Activated CD4-positive, alpha-beta T cell treated with anti-CD3 and anti-CD28 coated beads, Interleukin-2, amount 10 ng/mL, durations not matched to agents 7 days and 5 days (primary cell): ENCODE measurements at places on chromosomes 11 and 22. TPM values are rescaled to one million over a fixed set of nuclear protein-coding genes. Genes with fewer than 3 reads are reported as not detected.

- DNase-seq = no peak
Measured at GRCh38 chr22:37054056-37054395, 2.5 kb downstream of the KCTD17 start.

- no peak for DNase-seq
Measured at GRCh38 chr11:74949753-74950137, 679 bp downstream of the SPCS2 start.

QSER1 gene
- 12.3 TPM for total RNA-seq

- DNase-seq = no peak
Measured at GRCh38 chr11:78731027-78731426, 156.4 kb upstream of the NARS2 start.

RIMBP3B gene
- 0.84 TPM for total RNA-seq

CHEK1 gene
- total RNA-seq = 87.2 TPM

BIK gene
- 1.4 TPM for total RNA-seq

RASSF10 gene
- total RNA-seq = not detected

NELL1 gene
- not detected for total RNA-seq

GRCh38 chr11:7089328-7090251, 792 bp downstream of the RBMXL2 start:
- DNase-seq = no peak

- no peak for DNase-seq
Measured at GRCh38 chr11:820655-821511, 2.2 kb downstream of the PNPLA2 start.

- no peak for DNase-seq
Measured at GRCh38 chr11:13222285-13222684, 55.3 kb upstream of the BMAL1 start.

GRCh38 chr11:66279092-66279734, 1.2 kb downstream of the CNIH2 start:
- DNase-seq = no peak

- DNase-seq = no peak
Measured at GRCh38 chr11:498297-499181, 8.5 kb downstream of the RNH1 start.

- no peak for DNase-seq
Measured at GRCh38 chr22:22949953-22950352, 62.3 kb downstream of the IGLL5 start.

GRCh38 chr11:58980159-58980843, 41.0 kb downstream of the GLYATL1 start:
- no peak for DNase-seq

DNA sequence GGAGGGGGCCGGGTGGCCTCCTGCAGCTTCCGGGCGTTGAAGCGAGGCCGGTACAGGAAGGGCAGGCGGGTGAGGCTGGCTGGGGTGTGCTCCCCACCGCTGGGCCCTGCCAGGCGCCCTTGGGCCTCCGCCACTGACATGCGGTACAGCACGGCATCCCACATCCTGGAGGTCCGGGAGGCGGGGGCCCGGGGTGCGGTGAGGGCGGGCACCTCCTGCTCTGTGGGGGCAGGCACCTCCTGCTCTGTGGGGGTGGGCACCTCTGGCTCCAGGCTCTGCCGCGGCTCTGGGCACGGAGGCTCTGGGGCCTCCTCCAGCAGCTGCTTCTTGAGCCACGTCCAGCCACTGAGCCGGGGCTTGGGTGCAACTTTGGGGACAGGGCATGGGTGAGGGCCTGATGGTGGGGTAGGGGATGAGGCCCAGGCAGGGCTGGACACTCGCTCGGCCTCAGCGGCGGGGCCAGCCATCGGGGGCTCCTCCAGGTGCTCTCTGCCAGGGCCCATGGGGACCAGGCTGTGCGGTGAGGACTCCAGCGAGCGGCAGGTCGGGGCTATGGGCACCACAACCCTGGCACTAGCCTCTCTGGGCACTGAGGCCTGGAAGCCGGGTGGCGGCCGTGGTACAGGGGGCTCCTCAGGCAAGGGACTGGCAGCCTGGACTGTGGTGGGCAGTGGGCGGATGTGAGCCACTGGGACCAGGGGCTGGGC, 2.3 kb downstream of the PRR33 start:
- DNase-seq = peak; percentile 87

GRCh38 chr11:65355013-65355775, 643 bp downstream of the TIGD3 start:
- peak; percentile 68 for DNase-seq

DNA sequence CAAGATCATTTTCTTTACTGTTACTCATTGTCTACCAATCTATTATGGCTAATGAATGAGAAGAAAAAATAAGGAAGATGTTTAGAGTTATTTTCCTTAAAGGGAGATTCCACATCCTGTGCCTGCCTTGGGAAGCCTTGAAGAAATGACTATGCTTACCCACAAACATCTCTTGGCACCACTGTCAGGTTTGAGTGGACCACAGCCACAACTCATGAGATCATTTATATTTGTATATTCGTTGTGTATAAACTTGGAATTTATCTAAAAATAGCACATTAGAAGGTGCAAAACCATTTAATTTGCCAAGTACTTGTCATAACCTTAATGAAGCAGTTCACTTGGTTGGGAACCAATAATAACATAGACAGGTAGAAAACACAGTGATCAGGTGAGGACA, 740.8 kb downstream of the DLG2 start:
- no peak for DNase-seq

DNA sequence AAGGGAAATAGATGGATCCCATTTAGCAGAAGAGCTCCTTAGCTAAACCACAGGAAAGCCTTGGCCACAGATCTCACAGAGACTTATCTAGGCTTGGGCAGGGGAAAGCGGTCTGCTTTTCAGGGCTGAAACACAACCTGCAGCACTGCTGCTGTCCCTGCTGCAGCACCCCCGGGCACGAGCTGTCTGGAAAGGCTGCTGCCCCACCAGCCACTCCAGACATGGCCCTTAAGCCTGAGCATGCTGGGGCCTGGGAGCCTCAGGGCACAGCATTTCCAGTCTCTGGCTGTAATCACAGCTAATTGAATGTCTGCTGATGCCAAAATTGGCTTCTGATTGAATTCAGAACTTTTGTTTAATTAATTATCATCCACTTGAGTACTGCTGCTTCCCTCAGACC, 115.0 kb downstream of the TMPRSS5 start:
- DNase-seq = no peak

DNA sequence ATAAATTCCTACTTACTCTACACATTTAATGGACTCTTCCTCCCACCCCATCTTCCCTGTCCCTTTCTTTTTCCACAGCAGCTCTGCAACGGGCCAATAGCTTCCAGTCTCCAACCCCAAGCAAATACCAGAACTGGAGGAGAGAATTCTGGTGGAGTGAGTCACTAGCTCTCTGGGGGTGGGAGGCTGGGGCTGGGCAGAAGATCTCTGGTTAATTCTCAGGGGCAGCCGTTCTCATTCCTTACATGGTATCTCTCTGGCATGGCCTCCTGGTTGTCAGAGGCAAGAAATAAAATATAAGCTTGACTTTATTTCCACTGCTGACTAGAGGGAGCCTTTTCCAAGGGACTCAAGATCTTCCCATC, 90.4 kb upstream of the PARVA start:
- DNase-seq = no peak

GRCh38 chr11:65236194-65237059, 25.3 kb upstream of the POLA2 start:
- DNase-seq = no peak

GRCh38 chr22:22164541-22165272, 79.9 kb upstream of the VPREB1 start:
- DNase-seq = no peak

DNA sequence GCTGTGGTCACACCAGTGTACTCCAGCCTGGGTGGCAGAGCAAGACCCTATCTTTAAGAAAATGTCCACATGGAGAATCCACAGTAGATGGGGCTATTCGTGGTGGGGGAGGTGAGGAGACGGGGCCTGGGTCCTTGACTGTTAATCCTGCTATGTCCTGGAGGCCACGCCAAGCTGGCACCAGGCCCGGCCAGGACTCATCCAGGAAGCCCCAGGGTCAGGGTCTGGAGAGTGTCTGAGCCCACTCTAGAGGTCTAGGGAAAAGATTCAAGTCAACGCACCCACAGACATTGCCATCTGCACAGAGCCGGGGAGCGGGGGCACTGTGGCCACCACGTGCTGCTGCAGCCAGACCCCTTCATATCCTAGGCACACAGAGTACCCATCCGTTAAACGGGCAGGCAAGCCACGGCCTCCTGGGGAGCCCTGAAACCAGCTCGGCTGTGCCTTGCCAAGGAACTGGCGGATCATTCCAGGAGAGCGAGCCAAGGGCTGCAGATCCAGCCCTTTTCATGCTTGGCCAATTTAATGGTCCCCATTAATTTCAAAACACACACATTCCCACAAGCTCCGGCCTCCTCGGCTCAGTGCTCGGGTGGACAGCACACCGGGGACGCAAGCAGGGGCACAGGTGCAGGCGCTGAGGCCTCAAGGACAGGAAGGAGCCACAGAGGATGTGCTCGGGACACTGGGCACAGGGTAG, 24.7 kb downstream of the MACROD1 start:
- no peak for DNase-seq

- no peak for DNase-seq
Measured at GRCh38 chr11:40445391-40445790, 1014.1 kb downstream of the LRRC4C start.

GRCh38 chr11:92269021-92269420, 44.4 kb downstream of the FAT3 start:
- DNase-seq = no peak

DNA sequence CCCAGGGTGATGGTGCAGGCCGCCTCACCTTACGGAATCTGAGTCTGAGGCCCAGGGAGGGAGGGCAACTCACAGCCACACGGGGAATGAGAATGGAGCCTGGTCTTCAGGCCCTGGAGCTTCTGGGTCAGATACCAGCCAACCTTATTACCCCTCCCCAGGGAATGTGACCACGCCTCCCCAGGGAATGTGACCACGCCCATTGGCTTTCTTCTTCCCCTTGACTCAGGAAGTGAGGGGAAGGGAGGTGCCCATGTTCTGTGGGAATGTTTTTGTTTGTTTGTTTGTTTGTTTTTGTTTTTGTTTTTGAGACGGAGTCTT, 57.5 kb upstream of the RBFOX2 start:
- DNase-seq = no peak

MIOX gene
- total RNA-seq = not detected

DNA sequence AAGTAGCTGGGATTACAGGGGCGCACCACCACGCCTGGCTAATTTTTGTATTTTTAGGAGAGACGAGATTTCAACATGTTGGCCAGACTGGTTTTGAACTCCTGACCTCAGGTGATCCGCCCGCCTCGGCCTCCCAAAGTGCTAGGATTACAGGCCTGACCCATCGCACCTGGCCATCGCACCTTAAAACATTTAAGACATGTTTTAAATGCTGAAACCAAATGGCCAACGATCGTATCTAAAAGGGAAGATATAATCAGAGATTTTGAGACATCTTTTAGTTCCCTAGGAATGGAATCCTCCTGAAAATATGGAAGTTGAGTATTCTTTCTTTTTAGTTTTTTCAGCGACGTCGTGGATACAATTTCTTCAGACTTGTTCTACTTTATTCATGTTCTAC, 21.8 kb upstream of the APOBEC3A start:
- no peak for DNase-seq
